ENCODE measurements at places on chromosomes 6 and 20.

DNA sequence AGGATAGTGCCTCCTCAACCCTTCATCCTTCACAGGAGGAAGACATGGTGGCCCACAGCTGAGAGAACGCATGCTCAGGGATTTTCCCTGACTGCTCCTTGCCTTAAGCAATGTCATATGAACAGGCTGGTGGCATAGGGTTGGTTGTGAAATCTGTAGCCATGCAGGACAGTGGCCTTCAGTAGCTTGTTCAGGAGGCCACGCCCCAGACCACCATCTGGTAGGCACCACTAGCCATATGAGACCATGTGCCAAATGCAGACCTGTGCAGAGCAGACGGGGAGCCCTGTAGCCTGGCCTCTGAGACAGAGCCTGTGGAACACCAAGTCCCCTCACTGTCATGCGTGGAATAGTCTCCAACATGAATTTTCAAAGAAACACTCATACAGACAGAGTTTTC is 76.5 kb downstream of the ADTRP start:
- no peak for DNase-seq

- no peak for DNase-seq
Measured at GRCh38 chr20:60506061-60506460, 547.8 kb downstream of the CDH26 start.

DNA sequence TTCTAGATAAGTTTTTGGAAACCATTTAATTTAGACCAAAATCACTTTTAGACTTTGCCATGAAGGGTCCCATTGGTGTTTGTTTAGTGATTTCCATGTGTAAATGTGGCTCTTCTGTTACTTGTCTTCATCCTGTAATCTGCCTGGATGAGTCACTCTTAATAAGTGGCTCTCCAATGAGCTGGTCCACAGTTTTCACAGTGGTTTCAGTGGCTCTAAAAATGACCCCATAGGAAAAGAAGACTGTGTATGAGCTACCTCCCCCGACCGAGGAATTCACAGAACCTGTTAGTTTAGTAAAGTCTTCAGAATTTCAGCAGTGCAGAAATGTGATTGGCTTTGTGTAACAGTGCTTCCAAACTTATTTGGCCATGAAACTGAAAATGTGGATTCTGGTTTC is 492.0 kb upstream of the MARCKS start:
- DNase-seq, result no peak

- peak; percentile 82 for DNase-seq
Measured at GRCh38 chr20:32761831-32762753, at the start of gene DNMT3B. Gene DNMT3B (plus strand): TSS chr20:32762385. CDS start chr20:32780324, 17,939 bp downstream.

DNA sequence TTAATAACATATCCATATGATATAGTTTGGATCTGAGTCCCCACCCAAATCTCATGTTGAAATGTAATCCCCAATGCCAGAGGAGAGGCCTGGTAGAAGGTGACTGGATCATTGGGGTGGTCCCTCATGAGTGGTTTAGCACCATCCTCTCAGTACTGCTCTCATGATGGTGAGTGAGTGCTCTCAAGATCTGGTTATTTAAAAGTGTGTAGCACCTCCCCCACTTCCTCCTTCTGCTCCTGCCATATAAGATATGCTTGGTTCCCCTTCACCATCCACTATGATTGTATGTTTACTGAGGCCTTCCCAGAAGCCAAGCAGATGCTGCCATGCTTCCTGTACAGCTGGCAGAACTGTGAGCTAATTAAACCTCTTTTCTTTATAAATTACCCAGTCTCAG is 22.9 kb downstream of the IRF4 start:
- no peak for DNase-seq

- DNase-seq, result no peak
Measured at GRCh38 chr20:4225745-4226144, 210.4 kb upstream of the RNF24 start.

DNA sequence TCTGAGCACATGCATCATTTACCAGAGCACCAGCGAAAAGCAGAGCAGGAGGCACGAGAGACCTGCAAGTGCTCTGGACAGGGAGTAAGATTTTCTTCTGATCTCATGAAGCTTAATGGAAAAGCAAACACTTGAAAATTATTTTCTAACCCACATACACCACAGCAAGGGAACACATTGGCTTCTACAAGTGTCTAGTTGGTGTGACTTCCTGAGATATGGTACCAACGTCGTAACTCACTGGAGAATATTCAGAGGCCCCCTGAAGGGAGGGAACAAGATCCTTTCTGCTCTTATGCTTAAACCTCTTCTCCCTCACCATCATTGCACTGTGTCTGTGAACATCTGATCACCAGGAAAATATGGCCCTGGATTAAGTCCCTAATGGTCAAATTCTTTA is 48.6 kb downstream of the PSMB1 start:
- DNase-seq, result no peak

GRCh38 chr6:101534821-101535220 is 141.3 kb downstream of the GRIK2 start:
- no peak for DNase-seq

- DNase-seq, result no peak
Measured at GRCh38 chr6:120248451-120248850, 898.9 kb upstream of the MAN1A1 start.

- DNase-seq, result no peak
Measured at GRCh38 chr6:89554106-89554505, 84.4 kb downstream of the LYRM2 start.

DNA sequence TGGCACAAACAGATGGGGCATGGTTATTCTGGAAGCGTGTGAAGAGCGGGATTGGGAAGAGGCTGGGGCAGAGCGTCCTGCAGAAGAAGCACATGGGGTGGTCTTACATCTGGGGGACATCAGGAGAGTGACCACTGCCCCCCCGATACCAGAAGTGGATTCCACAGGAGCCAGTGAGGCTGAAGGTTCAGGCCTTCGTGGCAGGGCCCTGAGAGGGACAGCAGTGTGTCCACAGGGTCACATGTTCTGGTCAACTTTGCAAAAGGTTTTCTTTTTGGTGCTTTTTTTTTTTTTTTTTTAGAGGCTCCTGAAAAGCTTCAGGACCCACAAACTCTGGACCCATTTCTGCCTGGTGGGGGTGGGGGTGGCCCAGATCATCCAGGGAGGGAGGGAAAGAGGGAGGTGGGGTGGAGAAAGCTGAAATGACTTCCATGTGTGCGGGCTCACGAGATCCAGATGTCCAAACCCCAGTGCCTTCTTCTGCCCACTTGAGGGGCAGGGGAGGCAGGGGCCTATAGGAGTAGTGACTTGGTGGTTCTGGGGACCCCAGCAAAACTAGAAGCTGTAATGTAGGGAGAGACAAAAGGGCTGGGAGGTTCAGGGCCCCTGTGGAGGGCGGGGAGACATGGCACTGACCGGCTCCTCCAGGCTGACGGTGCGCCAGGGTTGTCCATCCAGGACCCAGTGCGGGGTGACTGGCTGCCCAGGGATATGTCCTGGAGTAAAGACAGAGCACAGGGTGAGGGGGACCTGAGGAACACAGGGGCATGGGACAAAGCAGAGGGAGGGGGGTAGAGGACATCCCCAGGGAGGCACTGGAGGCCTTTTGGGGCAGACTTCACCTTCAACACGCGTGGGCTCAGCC is 2.7 kb downstream of the ADAM33 start:
- no peak for DNase-seq

DNA sequence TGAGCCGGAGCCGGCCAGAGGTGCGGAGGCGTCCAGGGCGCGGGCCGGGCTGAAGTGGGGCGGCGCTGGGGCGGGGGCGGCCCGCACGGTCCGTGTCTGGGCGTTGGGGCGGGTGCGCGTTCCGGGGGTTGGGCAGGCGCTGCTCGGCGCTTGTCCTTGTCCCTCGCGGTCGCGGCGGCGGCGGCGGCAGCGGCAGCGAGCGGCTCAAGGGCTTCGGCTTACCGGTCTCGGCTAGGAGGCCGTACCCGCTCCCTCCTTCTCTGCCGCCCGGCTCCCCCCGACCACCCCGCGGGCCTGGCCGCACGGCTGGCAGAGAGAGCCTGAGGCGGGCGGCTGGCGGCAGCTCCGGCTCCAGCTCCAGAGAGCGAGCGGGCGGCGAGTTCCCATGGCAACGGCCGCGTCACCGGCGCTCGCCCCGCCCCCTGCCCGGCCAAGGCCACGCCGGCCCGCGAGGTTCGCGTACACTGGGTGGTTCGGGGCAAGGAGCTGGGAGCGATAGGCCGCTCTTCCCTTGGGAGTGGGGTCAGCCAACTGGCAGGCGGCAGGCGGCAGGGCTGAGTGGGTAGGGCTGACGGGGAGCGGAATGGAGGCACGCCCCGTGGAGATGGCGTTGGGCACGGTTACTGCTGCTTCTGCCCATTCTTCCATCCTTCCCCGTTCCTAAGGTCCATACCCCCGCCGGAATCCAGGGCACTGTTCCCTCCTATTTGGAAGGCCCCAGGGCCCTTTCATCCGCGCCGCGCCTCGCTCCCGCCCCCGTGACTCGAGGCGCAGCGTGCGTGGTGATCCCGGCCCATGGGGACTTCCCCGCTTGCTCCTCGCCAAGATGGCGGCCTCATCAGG is at the start of gene LRRC73:
LRRC73 (minus strand) TSS at position 363 of the 843 bp plus-strand sequence. CDS start 561 bp downstream, outside the sequence.
- peak; percentile 86 for DNase-seq

DNA sequence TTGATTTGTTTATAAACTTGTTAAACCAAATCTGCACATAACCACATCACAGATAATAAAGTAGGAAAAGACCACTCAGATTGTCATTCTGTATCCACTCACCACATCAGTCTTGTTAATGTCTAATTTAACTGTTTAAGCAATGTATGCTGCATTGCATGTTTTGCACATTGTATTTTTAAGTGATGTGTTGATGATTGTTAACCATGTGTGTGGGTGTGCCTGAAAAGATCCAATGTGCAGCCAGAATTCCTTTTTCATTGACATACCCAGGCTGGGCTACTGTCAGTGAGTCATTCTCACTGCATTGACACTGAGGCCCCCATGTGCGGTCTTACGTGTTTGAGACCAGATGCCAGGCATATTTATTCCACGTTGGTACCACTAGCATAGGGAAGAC is 167.3 kb downstream of the TRMT11 start:
- DNase-seq, result no peak

GRCh38 chr6:37674161-37674560 is 23.5 kb downstream of the MDGA1 start:
- peak; percentile 84 for DNase-seq

- DNase-seq, result no peak
Measured at GRCh38 chr6:39440039-39440426, 117.5 kb upstream of the KCNK16 start.

GRCh38 chr20:10388597-10388996 is 45.4 kb downstream of the MKKS start:
- DNase-seq, result no peak

- no peak for DNase-seq
Measured at GRCh38 chr6:104603108-104603745, 256.5 kb downstream of the HACE1 start.
